T-helper 22 cell (primary cell): ENCODE measurements at places on chromosomes 4 and X.

- no peak for DNase-seq
Observed at GRCh38 chr4:112329672-112330375, 32.7 kb downstream of the ALPK1 start.

- DNase-seq = no peak
Observed at GRCh38 chr4:1047976-1048772, 36.7 kb downstream of the FGFRL1 start.

DNA sequence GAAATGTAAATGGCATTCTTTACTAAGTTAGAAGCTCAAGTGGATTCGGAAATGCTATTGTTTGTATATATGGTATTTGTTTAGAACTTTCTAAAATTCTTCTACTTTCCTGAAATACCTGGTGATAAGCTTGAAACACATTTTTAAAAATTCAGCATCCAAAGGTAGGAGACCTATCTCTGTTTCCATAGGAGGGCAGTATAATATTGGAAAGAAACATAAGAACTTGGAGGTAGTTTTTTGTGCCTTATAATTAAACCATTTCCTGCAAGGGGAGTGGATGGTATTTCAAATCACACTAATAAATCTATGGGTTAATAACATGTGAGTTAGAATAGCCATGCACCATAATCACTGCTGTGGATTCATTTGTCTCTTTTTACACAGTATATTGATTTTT is 217.4 kb upstream of the AADAT start:
- no peak for DNase-seq

DNA sequence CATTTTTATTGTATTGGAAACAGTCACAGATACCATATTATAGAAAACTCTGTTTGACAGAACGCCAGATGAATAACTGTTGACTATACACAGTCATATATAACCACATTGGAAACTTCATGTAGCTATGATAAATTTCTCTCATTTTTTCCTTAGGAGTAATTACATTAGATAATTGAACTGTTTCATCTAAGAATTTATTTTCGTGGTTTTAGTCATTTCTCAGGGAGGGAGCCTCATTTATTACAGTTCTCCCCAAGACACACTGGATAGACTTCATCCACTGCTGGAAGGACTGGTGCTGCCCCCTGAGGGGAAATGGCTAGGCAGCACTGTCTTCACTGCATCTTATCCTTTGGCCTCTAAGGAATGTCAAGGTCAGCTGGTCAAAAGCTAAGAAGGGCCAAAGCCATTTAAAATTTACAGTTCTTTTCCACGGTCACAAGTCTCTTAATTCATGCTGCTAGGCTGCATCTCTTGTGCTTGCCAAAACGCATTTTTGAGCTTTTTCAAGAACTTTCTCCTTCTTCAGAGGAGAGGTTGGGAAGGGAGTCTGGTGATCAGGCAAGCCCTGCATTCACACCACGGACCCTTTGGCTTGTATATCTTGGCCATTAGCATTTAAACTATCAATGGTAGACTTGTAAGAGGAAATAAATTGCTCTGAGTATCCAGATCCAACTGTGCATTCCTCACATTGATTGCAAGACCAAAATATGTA is 145.1 kb downstream of the CBR4 start:
- DNase-seq = no peak

DNA sequence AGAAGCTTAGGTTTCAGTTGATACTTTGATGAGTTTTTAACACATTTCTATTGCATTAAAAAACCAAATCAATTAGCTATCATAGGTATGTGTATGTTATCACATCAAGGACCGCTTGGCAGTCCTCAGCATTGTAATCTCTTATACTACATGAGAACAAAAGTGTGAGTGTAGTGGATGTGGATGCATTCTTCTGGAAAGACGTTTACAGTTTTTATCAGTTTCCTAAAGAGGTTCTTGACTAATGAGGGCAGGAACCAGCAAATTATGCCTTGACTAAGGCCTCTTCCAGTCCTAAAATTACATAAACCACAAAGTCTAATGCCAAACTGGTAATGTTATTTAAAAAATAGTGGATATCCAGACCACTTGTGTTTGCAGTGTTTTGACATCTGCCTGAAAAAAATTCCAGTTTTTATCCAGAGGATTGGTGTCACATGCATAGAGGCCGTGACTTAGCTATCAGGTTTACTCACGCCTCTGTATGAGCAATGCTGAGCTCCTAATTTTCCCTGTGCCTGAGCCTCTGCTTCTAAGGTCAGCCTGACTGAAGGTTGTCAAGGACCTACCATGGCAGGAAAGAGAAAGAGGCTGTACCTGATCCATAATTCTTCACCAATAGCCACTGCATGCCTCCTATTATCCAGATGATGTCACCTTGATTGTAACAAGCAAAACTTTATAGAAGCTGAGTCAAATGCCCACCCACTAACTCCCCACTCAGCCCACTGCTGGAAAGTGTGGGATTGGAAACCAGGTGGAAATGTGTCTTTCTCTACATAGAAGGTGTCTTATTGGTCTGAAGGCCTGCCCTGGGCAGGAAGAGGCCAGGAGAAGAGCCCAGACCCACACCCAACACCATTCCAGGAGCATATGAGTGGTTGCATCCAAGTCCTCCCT is 68.7 kb downstream of the ENPP6 start:
- no peak for DNase-seq

DNA sequence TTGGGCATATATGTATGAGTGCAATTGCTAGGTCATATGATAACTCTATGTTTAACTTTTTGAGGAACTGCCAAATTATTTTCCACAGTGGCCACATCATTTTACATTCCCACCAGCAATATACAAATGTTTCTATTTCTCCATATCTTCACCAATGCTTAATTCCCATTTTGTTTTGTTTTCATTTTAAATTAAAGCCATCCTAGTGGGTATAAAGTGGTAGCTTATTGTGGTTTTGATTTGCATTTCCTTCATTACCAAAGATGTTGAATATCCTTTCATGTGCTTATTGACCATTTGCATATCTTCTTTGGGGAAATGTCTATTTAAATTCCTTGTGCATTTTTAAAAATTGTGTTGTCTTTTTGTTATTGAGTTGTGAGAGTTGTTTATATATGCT is 36.7 kb upstream of the SCOC start:
- DNase-seq = no peak
